ENCODE measurements at places on chromosomes 2 and 18. TPM values are rescaled to one million over a fixed set of nuclear protein-coding genes. Genes with fewer than 3 reads are reported as not detected.

Gene SLC11A1
- total RNA-seq, result 0.36 TPM

Gene SKOR2
- not detected for total RNA-seq

Gene ZSWIM2
- not detected for total RNA-seq

Gene GPR17
- total RNA-seq, result not detected

Gene STRADB
- 26.5 TPM for total RNA-seq

Gene TGFA
- 8.9 TPM for total RNA-seq

Gene LHCGR
- not detected for total RNA-seq

GRCh38 chr2:68726608-68727367 is 7.8 kb upstream of the ARHGAP25 start:
- no peaks in the 10 kb centered on the region for H3K27me3 ChIP-seq
- peaks cover 41% of the 10 kb centered on the region for H3K4me1 ChIP-seq
- no peak for DNase-seq
- no peak overlapping the region for H3K4me3 ChIP-seq
- H3K27ac ChIP-seq, result no peak overlapping the region
- H3K36me3 ChIP-seq, result no peaks in the 10 kb centered on the region

DNA sequence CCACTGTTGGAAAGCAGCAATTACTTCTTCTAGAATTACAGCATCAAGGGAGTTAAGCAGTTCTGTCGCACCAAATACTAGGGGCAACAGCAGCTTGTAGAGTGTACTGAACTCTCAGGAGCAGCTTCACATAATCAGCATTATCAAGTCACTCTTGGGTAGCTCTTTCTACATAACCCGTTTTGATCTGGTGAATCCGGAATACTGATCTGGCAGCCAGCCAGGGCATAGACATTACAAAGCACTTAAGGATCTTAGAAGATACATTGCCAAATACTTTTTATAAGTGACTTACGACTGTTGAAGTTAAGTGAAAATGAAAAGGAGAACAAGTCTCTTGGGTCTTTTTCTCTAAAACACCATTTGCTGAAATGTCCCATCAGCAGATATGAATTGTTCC is 73.2 kb upstream of the NETO1 start:
- H3K27ac ChIP-seq, result no peak overlapping the region
- H3K4me3 ChIP-seq, result no peak overlapping the region
- H3K4me1 ChIP-seq, result no peaks in the 10 kb centered on the region
- H3K36me3 ChIP-seq, result no peaks in the 10 kb centered on the region
- no peaks in the 10 kb centered on the region for H3K27me3 ChIP-seq

- DNase-seq, result no peak
- no peak overlapping the region for H3K4me3 ChIP-seq
- peaks cover 2% of the 10 kb centered on the region for H3K36me3 ChIP-seq
- H3K27ac ChIP-seq, result no peak overlapping the region
- H3K4me1 ChIP-seq, result no peaks in the 10 kb centered on the region
Observed at GRCh38 chr2:152564754-152565551, 152.3 kb downstream of the PRPF40A start.

GRCh38 chr2:96558061-96558460 is 21.5 kb downstream of the ARID5A start:
- no peak overlapping the region for H3K4me3 ChIP-seq
- no peak for DNase-seq
- H3K27me3 ChIP-seq, result no peaks in the 10 kb centered on the region

- H3K27ac ChIP-seq, result no peak overlapping the region
- H3K4me1 ChIP-seq, result no peaks in the 10 kb centered on the region
- H3K27me3 ChIP-seq, result no peaks in the 10 kb centered on the region
- no peak for DNase-seq
- H3K4me3 ChIP-seq, result no peak overlapping the region
Observed at GRCh38 chr2:162092008-162092390, 18.0 kb upstream of the DPP4 start.

- peak overlapping the region; percentile 60 for H3K27ac ChIP-seq
- H3K4me1 ChIP-seq, result peaks cover 18% of the 10 kb centered on the region
- H3K4me3 ChIP-seq, result peak overlapping the region; percentile 7
- H3K27me3 ChIP-seq, result no peaks in the 10 kb centered on the region
Observed at GRCh38 chr2:231387904-231388724, 7.4 kb upstream of the B3GNT7 start.

- no peaks in the 10 kb centered on the region for H3K27me3 ChIP-seq
- H3K27ac ChIP-seq, result no peak overlapping the region
- H3K4me3 ChIP-seq, result no peak overlapping the region
- peaks cover 4% of the 10 kb centered on the region for H3K36me3 ChIP-seq
- H3K4me1 ChIP-seq, result no peaks in the 10 kb centered on the region
Observed at GRCh38 chr2:30580391-30580790, 133.3 kb downstream of the LCLAT1 start.

GRCh38 chr2:180677930-180678624 is 302.3 kb upstream of the UBE2E3 start:
- H3K36me3 ChIP-seq, result no peaks in the 10 kb centered on the region
- no peak for DNase-seq
- no peaks in the 10 kb centered on the region for H3K27me3 ChIP-seq
- no peak overlapping the region for H3K4me3 ChIP-seq

- DNase-seq, result no peak
- H3K4me3 ChIP-seq, result no peak overlapping the region
- H3K27ac ChIP-seq, result no peak overlapping the region
- no peaks in the 10 kb centered on the region for H3K36me3 ChIP-seq
- no peaks in the 10 kb centered on the region for H3K4me1 ChIP-seq
Observed at GRCh38 chr2:191126386-191127085, 24.3 kb downstream of the STAT4 start.

- H3K27ac ChIP-seq, result no peak overlapping the region
- no peak overlapping the region for H3K4me3 ChIP-seq
- no peaks in the 10 kb centered on the region for H3K36me3 ChIP-seq
- H3K27me3 ChIP-seq, result no peaks in the 10 kb centered on the region
- H3K4me1 ChIP-seq, result peaks cover 14% of the 10 kb centered on the region
- DNase-seq, result no peak
Observed at GRCh38 chr2:189204322-189204941, 24.9 kb upstream of the COL5A2 start.

- no peak for DNase-seq
- no peaks in the 10 kb centered on the region for H3K27me3 ChIP-seq
- no peaks in the 10 kb centered on the region for H3K4me1 ChIP-seq
Observed at GRCh38 chr2:236523249-236523648, 46.4 kb upstream of the ACKR3 start.
